ENCODE measurements at places on chromosomes 3 and 15.

GRCh38 chr15:32659340-32660155 lies 18.0 kb downstream of the SCG5 start:
- no peak for DNase-seq

GRCh38 chr15:66860844-66861243 lies 158.8 kb downstream of the SMAD6 start:
- DNase-seq: no peak

GRCh38 chr3:8416965-8417364 lies 84.7 kb upstream of the LMCD1 start:
- no peak for DNase-seq

DNA sequence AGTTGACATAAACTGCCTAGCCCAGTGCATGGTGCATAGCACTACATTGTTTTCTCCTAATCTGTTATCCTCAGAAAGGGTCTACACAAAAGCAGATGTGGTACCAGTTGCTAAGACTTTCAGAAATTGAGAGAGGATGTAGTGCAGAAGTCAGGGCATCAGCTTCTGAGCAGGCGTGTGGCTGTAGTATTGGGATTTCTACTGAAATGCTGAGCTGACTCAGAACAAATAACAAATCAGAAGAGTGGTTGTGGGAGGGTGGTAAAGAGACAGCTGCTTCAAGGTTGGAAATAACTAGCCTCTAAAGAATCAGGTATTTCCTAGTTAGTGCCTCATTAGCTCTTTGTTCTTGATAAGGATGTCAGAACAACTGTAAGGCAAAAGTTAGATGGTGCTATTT lies 161.3 kb downstream of the AKAP13 start:
- no peak for DNase-seq

- no peak for DNase-seq
Measured at GRCh38 chr15:98143116-98143515, 182.6 kb downstream of the ARRDC4 start.

DNA sequence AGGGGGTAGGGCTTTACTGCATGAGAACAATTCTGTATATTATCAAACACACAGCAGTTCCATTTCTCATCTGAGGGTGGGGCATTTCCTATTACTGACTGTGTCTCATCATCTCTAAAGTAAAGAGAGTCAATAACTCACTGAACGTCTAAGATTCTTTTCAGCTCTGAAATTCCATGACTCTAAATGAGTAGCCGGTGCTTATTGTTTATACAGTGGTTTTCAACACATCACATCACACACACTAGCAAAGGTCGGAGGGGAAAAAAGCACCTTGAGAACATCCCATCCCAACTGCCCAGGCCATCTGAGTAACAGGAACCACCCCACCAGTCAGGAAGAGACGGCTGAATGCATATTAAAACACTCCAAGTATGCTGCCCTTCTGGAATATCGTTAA lies 196.0 kb downstream of the SUCLG2 start:
- DNase-seq: no peak

DNA sequence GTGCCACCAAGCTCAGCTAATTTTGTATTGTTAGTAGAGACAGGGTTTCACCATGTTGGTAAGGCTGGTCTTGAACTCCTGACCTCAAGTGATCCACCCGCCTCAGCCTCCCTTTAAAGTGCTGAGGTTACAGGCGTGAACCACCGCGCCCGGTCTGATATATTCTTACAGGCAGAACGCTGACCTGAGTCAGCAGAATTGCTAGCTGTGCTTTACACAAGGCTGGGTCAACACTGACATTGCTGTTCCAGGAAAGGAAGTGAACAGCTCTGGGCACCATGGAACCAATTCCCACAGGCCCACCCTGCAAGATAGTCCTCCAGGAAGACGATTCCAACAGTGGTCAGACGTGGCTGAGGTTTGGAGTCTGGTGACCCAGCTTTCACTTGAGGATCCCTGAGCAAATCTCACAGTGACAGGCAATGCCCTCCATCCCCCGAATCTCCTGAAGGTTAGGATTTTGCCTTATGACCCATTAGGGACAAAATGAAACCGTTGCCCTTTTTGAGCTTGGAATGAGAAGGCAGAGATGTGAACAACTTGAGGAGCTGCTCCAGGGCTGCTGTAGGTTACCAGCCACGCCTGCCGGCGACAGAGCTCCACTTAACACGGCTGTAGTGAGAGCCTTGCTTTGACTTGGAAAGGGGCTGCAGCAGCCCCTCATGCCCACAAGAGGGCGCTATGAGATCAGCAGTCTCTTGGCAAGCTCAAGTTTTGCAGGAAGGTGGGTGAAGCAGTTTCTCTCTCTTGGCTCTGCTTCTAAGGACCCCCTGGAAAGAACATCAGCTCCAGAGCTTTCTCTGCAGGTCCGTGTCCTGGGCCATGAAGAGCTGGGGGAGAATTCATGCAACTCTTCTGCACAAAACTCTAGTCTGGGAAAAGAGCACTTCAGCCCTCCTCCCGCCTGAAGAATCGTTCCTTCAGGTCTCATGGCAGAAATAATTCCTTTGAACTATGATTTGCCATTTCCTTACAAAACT lies 74.1 kb downstream of the SENP2 start:
- peak; percentile 66 for DNase-seq

GRCh38 chr15:62241135-62241770 lies 76.2 kb upstream of the C2CD4B start:
- no peak for DNase-seq

GRCh38 chr3:30221619-30222018 lies 384.8 kb upstream of the TGFBR2 start:
- no peak for DNase-seq

GRCh38 chr3:44974416-44974815 lies 1.6 kb downstream of the ZDHHC3 start:
- no peak for DNase-seq

- DNase-seq: no peak
Measured at GRCh38 chr3:190192087-190192486, 71.4 kb upstream of the P3H2 start.

GRCh38 chr3:71784201-71784913 lies 591 bp downstream of the PROK2 start:
- no peak for DNase-seq

DNA sequence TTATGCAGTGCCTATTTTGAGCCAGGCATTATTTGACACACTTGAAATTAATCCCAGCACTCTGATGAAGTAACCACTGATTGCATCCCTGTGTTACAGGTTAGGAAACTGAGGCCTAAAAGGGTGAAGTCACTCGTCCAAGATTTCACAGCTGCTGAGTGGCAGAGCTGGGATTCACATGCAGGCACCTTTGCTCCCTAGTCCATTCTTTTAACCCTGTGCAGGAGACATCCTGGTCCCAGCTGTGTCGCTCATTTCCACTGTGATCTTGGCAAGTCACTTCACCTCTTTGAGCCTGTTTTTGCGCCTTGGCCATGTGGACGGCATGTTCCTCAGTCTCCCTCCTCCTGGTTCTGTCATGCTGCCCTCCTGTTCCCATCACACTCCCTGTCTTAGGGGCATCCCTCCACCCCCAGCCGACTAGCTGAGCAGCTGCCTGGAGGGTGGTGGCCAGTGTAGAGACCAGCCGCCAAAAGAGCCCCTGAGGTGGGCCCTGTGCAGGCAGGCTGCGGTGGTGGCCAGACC lies 70.6 kb downstream of the SMAD6 start:
- no peak for DNase-seq

DNA sequence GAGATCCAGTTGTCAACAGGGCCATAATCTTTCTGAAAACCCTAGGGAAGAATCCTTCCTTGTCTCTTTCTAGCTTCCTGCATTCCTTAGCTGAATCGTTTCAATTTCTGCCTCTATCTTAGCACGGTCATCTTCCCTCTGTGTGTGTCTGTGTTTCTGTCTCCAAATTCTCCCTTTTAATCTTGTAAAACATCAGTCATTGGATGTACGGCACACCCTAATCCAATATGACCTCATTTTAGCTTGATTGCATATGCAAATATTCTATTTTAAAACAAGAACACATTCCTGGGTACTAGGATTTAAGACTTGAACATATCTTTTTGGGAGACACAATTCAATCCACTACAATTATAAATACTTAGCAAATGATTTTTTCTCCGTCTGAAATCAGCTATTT lies 600.3 kb downstream of the GBE1 start:
- DNase-seq: no peak

DNA sequence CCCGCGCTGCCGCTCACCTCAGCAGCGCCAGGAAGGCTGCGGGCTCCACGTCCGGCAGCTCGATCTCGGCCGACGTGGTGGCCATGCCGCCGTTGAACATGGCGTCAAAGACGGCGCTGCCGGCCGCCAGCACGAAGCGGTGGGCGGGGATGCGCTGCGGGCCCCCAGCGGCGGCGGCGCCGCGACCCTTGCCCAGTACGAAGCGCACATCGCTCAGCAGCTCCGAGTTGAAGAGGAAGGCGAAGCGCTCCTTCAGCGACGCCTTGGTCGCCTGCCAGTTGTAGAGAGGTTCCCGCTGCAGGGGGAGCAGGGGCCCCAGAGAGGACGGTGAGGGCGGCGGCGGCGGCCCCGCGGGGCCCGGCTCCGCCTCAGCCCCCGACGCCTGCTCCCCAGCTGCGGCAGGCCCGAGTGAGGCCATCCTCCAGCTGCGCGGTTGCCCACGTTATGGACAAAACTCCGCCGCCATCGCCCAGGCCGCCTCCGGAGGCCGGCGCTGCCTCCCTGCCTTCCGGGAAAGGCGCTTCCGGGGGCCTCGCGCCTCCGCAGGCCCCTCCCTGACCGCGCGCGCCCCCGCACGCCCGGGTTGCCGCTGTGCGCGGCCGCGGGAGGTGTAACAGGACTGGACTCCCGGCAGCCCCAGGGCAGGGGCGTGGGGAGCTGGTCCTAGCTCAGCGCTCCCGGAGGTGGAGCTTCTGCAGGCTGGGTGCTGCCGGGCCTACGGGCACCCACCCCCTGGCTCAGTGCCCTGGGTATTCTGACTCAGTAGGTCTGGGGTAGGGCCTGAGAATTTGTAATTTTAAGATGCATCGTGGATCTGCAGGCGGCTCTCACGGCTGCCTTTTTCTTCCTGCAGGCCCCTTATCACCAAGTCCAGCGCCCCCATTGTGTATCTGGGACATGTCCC lies at the start of gene BTBD1:
TSS of gene BTBD1 (minus strand) at position 519 of the 904 bp plus-strand sequence. CDS start at position 418, 101 bp downstream.
- peak; percentile 95 for DNase-seq

DNA sequence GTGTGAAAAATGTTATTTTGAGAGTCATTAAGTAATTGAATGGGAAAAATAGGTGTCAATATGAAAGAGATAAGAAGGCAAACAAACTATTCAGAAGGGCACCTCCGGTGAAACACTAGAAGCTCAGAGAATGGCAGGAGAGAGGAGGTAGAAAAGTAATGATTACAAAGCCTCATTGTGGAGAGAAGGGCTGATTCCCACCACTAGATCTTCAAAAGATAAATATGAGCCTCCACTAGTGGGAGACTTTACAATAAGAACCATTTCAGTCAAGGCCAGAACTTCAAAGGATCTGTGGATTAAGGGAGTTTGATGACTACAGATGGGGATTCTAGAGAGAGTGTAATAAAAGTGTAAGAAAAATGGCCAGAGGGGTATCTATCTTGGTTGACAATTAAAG lies 535.6 kb downstream of the NLGN1 start:
- no peak for DNase-seq

DNA sequence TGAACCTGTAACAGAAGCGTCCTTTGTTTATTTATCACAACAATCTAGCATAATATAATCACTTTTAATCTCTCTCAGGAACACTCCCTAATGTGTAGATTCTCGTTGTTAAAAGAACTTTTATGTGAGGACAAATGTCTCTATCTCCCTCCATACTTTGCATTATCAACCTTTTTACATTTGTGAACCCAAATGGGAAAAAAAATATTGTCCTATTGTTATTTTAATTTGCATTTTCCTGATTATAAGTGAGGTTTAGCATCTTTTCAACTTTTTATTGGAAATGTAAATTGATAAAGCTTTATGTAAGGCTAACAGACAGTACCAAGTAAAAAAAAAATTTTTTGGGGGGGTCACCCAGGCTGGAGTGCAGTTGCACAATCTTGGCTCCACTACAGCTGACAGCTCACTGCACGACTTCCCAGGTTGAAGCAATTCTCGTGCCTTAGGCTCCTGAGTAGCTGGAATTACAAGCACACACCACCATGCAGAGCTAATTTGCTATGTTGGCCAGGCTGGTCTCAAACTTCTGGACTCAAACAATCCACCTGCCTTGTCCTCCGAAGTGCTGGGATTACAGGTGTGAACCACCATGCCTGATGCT lies 33.0 kb upstream of the DENND4A start:
- DNase-seq: no peak

DNA sequence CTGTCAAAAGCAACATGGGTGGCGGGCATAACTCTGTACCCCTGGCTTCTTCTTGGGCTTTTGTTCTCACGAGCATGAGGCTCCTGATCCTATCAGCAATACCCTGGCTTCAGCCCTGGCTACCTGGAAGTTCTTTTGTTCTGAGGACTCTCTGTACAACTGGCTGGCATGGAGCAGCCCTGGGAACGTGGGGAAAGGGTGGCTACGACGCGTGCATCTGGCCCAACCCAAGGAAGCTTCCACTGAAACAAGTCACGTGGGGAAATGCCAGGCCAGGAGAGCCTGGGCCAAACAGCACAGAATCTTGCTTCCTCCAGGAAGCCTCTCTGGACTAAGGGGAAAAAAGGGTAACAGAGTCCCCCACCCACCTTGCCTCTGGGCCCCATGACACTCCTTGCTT lies 22.7 kb upstream of the ATP2B2 start:
- DNase-seq: no peak

- no peak for DNase-seq
Measured at GRCh38 chr3:66472313-66473134, 28.3 kb downstream of the LRIG1 start.

- no peak for DNase-seq
Measured at GRCh38 chr3:19149368-19149767, 1.1 kb downstream of the KCNH8 start.

DNA sequence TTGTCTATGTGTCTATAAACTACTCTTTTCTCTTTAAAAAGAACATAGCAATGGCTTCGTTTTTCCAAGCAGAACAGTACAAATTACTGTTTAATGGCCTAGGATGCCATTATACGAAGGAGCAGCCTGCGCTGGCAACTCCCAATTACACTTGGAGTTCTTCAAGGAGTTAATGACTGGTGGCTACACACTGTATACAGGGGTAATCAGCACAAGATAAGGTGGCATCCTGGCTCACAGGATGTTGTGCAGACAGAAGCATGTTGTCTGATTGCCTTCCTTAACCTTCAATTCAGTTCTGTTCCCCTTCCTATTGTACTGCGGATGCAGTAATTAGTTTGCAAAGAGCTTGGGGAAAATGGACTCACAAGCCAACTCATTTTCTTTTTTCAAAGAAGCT lies 250.7 kb upstream of the ROBO2 start:
- DNase-seq: no peak

DNA sequence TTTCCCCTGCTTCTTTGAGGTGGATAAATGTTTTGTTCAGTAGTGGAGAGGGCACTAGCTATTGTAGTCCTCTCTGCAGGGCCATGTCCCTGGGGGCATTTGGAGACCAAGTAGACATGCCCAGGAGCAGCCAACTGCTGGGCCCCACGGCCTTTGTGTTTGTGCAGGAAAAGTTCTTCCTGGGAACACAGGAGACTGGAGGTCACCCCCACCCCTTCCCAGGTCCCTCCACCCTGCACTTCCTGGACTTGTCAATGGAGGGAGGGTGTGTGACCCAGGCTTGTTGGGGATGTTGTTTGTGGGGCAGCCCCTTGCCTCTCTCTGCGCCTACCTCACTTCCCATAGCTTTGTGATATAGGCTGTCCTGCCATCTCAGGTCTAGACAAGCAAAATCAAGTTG lies 317.0 kb upstream of the LRRFIP2 start:
- DNase-seq: peak; percentile 48

- no peak for DNase-seq
Measured at GRCh38 chr3:114310695-114311094, 16.9 kb downstream of the TIGIT start.

All from left ventricle myocardium inferior (tissue), 1 donor.